ENCODE measurements at places on chromosomes 12 and 14.

DNA sequence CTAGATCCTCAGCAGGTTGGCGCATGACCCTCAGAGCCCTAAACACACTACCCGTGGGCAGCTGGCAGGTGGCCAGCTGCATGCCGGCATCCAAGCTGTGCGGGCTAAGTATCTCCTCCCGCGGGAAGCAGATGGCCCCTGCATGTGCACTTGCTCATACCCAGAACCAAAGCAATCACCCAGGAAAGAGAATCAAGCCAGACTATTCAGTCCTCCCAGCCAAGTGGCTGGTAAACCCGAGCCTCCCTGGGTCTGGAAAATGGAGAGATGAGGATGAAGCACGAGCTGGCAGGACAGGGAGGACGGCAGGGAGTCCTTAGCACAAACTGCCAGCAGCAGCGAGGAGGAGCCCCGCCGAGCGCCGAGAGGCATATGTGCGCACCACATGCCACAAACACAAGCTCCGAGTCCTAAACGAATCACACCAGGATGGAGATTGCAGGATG is 139.7 kb downstream of the RIMBP2 start:
- no peak for DNase-seq

GRCh38 chr14:53020193-53020932 is 69.5 kb upstream of the FERMT2 start:
- no peak for DNase-seq

- DNase-seq = no peak
Measured at GRCh38 chr12:5402009-5402935, 29.6 kb upstream of the NTF3 start.

- DNase-seq = no peak
Measured at GRCh38 chr12:105998561-105998960, 140.2 kb downstream of the NUAK1 start.

GRCh38 chr12:62335796-62336195 is 75.6 kb downstream of the USP15 start:
- no peak for DNase-seq

DNA sequence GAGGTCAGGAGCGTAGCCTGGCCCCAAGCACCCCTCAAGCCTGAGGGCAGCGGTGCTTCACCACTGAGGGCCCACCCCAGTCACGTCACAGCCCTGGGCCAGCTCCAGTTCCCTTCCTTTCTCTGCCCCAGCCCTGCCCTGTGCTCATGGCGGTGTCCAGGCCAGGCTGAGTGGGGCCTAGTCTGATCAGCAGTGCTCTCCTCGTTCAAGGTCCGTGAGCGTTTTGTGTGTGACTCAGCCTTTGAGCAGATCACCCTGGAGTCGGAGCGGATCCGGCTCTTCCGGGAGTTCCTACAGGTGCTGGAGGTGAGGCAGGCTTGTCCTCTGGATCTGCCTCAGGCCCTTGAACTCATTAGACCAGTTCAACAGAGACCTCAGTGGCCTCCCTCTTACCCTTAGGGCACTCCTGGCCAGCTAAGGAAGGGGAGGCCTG is 19.0 kb downstream of the PRPF40B start:
- no peak for DNase-seq

DNA sequence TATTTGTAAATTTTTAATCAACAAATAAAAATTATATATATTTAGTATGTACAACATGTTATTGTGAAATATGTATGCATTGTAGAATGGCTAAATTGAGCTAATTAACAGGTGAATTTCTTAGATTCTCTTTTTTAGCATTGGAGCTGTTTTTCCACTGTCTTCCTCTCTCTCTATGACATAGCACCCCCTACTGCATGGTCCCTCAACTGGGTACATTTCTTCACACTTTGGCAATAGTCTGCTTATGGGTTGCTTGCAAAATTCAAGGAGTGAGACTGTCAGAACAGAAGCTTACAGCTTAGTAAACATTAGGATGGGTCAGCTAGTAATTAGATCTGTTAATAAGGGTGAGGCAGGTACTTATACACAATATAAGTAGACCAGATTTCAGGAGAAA is 658.5 kb upstream of the MGAT4C start:
- DNase-seq = peak; percentile 61

DNA sequence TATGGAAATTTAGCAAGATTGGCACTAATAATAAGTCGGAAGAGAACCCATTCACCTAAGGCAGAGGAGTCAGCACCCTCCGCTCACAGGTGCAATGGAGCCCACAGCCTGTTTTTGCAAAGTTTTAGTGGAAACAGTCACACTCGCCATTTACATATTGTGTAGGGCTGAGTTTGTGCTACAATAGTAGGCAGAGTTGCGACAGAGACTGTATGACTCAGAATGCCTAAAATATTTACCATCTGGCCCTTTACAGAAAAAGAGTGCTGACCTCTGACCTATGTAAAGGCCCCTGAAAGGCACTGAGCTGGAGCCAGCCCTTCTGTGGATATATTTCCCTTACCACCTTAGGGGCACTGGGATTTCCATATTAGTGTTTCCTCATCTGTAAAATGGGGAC is 79.0 kb downstream of the PRIMA1 start:
- no peak for DNase-seq

GRCh38 chr12:83796531-83796930 is 1109.8 kb downstream of the TMTC2 start:
- DNase-seq = no peak

DNA sequence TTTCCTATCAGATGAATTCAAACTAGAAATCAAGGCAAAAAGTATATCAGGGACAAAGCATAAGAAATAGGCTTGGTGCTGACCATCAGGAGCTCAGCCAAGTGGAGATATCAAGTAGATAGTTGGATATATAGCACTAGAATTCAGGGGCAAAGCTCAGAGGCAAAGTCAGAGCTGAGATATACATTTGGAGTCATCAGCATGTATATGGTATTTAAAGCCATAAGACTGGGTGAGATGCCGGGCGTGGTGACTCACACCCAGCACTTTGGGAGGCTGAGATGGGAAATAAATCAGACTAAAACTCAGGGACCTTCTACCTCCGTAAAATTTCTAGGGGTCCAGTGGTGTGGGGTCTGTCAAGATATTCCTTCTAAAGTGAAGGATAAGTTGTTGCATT is 38.9 kb upstream of the LIMA1 start:
- DNase-seq = no peak

Data from Caki2 (cell line).